ENCODE measurements at places on chromosomes 3 and 15.

DNA sequence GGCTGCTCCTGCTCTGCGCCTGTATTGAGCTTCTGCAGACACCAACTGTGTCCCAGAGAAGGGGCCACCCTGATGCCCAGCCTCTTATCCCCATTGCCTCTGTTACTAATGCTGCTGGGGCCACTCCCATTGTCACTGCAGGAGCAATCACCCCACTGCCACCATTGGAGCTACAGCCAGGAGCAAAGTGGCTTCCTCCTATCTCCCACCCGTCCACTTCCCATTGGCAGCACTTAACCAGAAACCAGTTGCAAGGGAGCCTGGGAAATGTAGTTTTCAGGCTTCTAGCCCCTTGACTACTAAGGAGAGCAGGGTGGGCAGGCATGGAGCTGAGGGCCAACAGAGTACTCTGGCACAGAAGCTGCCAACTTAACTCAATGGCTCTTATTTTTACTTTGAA, 55.9 kb upstream of the KLF13 start:
- DNase-seq = no peak

GRCh38 chr3:47761046-47761445, 20.6 kb downstream of the SMARCC1 start:
- DNase-seq = no peak

DNA sequence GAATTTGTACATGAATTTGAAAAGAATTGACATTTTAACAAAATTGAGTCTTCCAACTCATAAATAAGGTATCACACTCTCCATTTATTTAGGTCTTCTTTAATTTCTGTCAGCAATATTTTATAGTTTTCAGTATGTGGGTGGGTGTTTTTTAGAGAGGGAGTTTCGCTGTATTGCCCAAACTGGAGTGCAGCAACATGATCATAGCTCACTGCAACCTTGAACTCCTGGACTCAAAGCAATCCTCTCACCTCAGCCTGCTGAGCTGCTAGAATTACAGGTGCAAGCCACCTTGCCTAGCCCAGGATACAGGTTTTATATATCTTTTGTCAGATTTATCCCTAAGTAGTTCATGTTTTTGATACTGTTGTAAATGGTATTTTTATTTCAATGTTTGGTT, 4.6 kb downstream of the WDR93 start:
- DNase-seq = no peak

DNA sequence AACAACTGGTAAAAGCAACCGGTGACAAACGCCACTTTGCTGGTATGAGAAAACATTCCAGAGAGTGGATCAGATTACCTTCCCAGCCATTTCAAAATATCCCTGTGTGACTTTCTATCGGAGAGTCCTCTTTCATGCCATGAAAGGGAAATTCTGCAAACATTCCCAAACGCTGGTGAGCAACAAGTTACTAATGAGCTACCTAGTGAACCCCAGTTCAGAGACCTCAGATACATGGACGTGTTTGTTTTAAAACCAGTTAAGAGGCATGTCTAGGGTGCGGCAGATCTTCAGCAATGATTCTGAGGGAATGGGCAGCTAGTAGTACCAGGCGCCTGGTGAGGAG, 418.2 kb upstream of the NR2F2 start:
- no peak for DNase-seq

GRCh38 chr3:151501171-151501922, 40.5 kb upstream of the IGSF10 start:
- DNase-seq = no peak

GRCh38 chr3:176663387-176663786, 533.9 kb downstream of the TBL1XR1 start:
- DNase-seq = no peak

GRCh38 chr3:167876620-167877281, 141.2 kb downstream of the SERPINI1 start:
- DNase-seq = no peak

Data from anterior cingulate cortex (tissue), 58 donors.